CD4-positive, CD25-positive, alpha-beta regulatory T cell (primary cell): ENCODE measurements at places on chromosomes 1 and 21.
A peak's percentile ranks its signal among the peaks of the same experiment; 100 is the strongest.

DNA sequence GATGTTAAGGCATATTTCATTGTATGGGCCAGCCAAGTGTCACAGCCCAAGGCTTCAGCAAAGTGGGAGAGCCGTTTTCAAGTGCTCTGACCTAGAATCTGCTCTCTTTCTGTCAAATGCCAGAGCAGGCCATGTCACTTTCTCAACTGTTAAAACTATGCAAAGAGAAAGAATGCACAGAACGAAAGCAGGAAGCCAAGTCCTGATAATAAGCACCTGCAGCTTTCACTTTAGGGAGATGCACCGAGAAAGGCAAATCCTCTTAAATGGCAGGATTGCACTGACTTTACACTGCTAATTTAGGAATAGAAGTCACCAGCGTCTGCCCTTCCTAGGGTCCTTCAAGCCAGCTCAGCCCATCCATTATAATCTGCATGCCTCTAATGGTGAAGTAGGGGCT is 49.2 kb upstream of the NTPCR start:
- no peak for DNase-seq

DNA sequence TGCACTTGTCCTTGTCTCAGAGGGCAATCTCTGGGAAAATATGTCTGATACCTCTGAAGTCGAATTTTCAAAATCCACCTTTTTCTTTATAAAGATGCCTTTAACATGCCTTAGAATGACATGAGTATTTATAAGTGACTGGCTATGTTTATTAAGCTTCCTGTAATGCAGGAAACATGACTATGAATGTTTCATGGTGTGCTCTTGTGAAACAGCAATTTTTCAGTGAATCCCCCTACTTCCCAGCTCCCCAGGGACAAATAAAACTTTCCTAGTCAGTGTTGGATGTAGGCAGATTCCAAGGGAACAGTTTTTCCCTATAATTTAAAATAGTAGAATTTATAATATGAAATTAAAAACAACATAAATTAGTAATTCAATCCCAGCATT is 437.0 kb downstream of the LMO4 start:
- DNase-seq = no peak

DNA sequence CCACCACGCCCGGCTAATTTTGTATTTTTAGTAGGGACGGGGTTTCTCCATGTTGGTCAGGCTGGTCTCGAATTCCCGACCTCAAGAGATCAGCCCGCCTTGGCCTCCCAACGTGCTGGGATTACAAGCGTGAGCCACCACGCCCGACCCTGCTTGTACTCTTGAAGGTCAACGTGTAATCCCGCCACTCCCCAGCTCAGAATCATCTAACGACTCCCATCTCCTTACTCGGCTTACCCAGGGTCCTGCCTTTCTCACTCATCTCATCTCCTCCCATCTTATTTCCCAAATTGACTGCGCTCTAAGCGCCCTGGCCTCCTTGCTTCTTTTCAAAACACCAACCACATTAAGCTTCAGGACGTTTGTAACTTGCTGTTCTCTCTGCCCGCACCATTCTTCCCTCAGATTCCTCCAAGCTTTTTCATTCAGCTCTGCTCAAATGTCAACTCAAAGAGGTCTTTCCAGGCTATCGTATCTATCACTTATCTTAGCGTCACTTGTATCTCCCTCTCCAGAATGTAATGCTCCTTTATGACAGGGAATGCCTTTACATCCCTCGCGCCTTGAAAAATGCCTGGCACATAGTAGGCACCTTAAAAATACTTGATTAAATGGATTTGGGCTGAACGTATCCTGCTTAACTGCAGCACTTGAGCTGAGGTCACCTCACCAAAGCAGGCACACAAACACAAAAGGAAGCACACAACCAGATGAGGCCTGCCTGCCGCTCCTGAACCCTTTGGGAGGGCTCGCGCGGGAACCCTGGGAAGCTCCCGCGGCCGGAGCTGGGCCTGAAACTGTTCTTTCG is 1.4 kb upstream of the USP1 start:
- DNase-seq = peak; percentile 9

DNA sequence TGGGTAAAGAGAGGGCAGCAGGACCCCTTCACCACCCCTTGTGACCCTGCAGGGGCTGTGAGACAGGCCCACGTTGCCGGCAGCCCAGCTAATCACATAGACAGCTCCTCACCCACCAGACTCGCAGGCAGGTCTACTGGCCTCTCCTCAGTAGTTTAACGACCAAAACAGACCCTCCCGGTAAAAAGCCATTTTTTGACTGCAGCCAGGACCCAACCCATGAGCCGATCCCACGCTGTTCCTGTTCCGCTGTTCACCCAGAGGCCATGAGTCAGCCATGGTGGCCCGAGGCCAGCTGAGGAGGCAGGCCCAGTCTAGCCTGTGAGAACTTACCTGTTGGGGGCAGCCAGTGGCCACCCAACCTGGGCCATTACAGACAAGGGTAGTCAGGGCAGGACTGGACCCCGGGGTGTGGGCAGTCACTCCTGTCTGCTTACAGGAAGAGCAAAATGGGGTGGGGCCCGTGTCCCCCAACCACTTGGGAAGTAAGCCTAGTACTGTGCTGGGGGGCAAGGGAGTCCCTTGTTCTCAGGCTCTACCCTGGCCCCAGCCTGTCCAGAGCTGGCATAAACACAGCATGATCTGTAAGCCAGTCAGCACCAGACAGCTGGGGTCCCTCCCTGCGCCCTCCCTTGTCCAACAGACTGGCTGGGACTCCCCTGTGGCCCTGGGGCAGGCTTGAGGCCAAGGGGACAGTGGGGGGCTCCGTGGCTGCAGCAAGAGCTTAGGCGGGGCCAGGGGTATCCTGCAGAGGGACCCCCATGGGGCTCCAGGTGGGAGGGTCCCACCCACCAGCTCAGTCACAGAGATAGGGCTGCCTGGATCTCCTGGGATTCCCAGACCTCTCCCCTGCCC is 61.9 kb downstream of the WNT9A start:
- DNase-seq = no peak

- no peak for DNase-seq
Observed at GRCh38 chr21:45533846-45534635, 8.2 kb downstream of the SLC19A1 start.

GRCh38 chr1:206001476-206001888 is 1.7 kb downstream of the RAB7B start:
- DNase-seq = no peak

DNA sequence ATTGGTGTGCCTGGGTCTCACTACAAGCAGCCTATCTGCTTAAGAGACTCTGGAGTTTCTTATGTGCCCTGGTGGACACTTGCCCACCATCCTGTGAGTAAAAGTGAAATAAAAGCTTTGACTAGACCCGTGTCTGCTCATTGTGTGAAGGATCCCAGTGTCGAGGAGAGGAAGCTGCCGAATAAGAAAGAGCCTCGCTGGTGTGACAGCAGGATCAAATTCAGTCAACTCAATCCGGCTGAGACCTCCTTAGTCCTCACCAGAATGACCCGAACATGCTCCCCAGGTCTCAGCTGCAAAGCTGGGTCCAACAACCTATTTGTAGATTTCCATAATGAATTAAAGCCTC is 14.8 kb downstream of the CD2 start:
- no peak for DNase-seq

- DNase-seq = no peak
Observed at GRCh38 chr1:153790966-153791647, 15.9 kb downstream of the SLC27A3 start.

GRCh38 chr1:22711591-22712501 is 1.2 kb downstream of the EPHB2 start:
- DNase-seq = no peak

- no peak for DNase-seq
Observed at GRCh38 chr1:151344291-151344690, 2.8 kb downstream of the RFX5 start.

- DNase-seq = peak; percentile 37
Observed at GRCh38 chr1:2526824-2527555, 594 bp upstream of the PANK4 start.

DNA sequence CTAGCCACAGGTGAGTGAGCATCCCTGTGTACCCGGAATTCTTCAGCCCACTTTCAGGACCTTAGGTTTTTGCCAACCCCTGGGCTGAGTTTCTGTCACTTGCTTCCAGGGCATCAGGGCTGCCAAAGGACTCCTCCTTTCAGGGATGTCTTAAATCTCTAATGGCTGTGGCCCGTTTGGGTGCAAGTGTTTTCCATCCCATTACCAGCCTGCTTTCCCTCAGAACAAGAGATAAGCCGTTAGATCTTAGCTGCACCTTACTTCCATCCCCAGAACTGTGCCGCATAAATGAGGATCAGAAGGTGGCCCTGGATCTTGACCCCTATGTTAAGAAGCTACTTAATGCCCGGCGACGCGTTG is 652 bp downstream of the SNAPIN start:
- DNase-seq = no peak

GRCh38 chr1:237730826-237731350 is 159.8 kb downstream of the ZP4 start:
- no peak for DNase-seq
